GM06990 (cell line): ENCODE measurements at places on chromosomes 4 and X.

DNA sequence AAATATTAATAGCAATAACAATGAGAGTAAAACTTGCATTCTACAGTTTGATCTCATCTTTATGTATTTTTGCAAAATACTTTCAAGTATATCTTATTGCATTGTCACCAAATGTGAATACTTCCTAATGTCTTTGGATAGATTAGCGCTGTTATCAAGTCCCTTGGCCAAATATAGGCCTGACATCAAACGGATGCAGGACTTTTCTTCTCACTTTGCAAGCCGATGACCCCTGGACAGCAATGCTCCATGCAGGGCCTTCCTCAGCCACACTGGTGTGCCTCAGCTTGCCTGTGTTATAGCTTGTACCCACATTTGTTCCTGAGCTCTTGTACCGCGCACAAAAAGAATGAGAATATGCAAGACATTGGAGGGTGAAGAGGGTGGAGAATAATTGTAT lies 18.0 kb upstream of the NMU start:
- DNase-seq: no peak

DNA sequence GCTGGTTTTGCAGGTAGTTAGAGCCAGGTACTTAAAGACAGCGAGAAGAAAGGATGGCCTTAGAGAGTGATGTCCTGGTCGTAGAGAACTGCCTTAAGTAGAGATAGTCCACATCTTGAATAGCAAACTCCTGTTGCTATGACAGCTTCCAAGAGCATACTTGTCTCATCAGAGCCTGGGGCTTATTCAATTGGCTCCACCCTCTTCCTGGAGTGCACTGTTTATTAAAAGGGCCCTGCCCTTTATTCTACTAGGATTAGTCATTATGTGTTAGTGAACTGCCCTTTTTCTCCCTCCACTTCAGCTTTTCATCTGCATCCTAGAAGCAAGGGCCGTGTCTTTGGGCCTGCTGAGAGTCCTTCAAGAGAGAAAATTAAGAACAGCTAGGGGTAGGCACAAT lies 94.5 kb upstream of the EOLA2 start:
- DNase-seq: no peak

DNA sequence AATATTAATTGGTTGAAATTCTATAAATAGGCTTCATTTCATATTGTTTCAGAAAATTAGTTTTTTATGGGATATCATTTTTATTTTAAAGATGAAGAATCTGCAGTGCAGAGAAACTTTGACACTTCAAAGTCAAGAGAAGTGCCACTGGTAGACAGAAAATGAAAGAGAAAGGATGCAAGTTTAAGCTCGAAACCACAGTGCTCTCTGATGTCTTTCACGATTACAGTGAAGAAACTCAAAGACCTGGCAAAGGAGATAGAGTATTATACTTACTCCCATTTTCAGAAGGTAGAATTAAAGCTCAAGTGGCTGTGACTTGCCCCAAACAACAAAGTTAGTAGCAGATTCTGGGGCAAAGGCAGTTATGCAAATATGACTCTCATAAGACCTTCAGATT lies 745.4 kb downstream of the TECRL start:
- no peak for DNase-seq

DNA sequence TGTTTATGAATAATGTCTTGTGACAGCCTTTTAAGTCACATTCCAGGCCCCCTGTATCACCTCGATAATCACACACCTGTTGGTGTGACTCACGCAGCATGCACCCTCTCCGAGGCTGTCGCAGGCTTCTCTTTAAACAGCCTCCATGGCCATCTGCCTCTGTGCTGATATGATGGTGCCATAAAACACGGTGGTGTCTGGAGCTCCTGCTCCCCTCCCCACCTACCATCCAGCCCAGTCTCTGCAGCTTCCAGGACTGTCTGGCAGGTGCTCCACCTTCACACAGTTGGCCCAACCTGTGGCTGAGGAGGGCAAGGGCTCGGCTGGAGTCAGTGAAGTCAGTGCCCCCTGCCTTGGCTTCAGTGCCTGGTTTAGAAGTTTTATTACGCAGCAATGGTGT lies 173.8 kb upstream of the RPL34 start:
- no peak for DNase-seq

- DNase-seq: peak; percentile 36
These were observed 12.9 kb downstream of the TLR10 start for GRCh38 chr4:38769857-38770256.
